ENCODE measurements at places on chromosomes 2 and 18.

- DNase-seq: no peak
These were observed 95.2 kb upstream of the KLF7 start for GRCh38 chr2:207260947-207261346.

GRCh38 chr2:241965931-241966412 is 96.4 kb downstream of the RTP5 start:
- no peak for DNase-seq

- no peak for DNase-seq
These were observed 35.9 kb downstream of the AFF3 start for GRCh38 chr2:100106460-100106859.

- no peak for DNase-seq
These were observed 245.4 kb downstream of the RAD51AP2 start for GRCh38 chr2:17272652-17273525.

DNA sequence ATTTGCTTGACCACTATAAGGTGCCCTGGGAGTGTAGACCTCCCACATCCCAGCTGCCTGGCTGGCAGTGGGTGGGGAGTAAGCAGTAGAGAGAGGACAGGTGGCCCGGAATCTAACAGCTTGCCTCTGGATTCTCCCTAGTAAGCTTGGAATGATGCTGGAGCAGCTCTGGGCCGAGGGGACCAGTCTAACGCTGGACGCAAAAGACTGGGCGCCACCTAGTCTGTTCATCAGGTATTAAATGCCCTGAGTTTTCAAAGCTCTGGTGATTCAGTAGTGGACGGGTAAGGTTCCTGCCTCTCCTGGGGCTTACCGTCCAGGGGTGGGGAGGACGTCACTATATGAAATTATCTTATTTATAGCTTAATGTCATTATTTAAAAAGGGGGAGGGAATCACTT is 648 bp upstream of the LYPD6B start:
- DNase-seq: no peak
